Subcutaneous preadipocyte (primary cell): ENCODE measurements at places on chromosomes 12 and 14. TPM values are rescaled to one million over a fixed set of nuclear protein-coding genes. Genes with fewer than 3 reads are reported as not detected.

AKAP3 gene
- 1.1 and 1.2 TPM in 2 replicates for total RNA-seq

C3AR1 gene
- total RNA-seq, result under 0.01 and 0.20 TPM in 2 replicates

METTL17 gene
- total RNA-seq, result 35.6 and 45.4 TPM in 2 replicates

BEST3 gene
- total RNA-seq, result under 0.01 TPM in 1 of 2 replicates, not detected in the other

CCDC38 gene
- total RNA-seq, result not detected in 2 replicates

ACVRL1 gene
- 108 and 201 TPM in 2 replicates for total RNA-seq

NDUFA9 gene
- 39.7 and 53.8 TPM in 2 replicates for total RNA-seq

USP44 gene
- total RNA-seq, result 0.73 and 0.78 TPM in 2 replicates

DIP2B gene
- 18.7 and 21.7 TPM in 2 replicates for total RNA-seq

SMAGP gene
- 14.3 and 24.4 TPM in 2 replicates for total RNA-seq

LAG3 gene
- total RNA-seq, result not detected in 2 replicates

FLVCR2 gene
- 4.0 and 5.9 TPM in 2 replicates for total RNA-seq

RHEBL1 gene
- total RNA-seq, result 0.37 and 0.39 TPM in 2 replicates

RAD9B gene
- total RNA-seq, result 0.37 and 0.59 TPM in 2 replicates

SLC6A15 gene
- total RNA-seq, result 86.0 and 160 TPM in 2 replicates

ARF6 gene
- total RNA-seq, result 55.1 and 85.2 TPM in 2 replicates

FUT8 gene
- total RNA-seq, result 58.8 and 89.9 TPM in 2 replicates

KLHL33 gene
- total RNA-seq, result under 0.01 and 0.20 TPM in 2 replicates

BCDIN3D gene
- 2.9 and 3.3 TPM in 2 replicates for total RNA-seq

MRPL42 gene
- total RNA-seq, result 28.3 and 32.6 TPM in 2 replicates

FGF23 gene
- not detected in 2 replicates for total RNA-seq

TGFB3 gene
- total RNA-seq, result 5.9 and 6.3 TPM in 2 replicates
